ENCODE measurements at places on chromosomes 6 and 20.

DNA sequence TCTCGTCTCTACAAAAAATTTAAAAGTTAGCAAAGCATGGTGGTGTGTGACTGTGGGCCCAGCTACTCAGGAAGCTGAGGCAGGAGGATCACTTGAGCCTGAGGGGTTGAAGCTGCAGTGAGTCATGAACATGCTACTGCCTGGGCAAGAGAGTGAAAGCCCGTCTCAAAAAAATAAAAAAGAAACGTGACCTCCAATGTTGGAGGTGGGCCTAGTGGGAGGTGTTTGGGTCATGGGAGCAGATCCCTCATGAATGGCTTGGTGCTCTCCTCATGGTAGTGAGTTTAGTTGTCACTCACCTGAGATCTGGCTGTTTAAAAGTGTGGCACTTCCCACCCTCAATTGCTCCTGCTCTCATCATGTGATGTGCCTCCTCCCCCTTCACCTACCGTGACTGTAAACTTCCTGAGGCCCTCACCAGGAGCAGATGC lies 24.3 kb downstream of the RBL1 start:
- no peak for DNase-seq

DNA sequence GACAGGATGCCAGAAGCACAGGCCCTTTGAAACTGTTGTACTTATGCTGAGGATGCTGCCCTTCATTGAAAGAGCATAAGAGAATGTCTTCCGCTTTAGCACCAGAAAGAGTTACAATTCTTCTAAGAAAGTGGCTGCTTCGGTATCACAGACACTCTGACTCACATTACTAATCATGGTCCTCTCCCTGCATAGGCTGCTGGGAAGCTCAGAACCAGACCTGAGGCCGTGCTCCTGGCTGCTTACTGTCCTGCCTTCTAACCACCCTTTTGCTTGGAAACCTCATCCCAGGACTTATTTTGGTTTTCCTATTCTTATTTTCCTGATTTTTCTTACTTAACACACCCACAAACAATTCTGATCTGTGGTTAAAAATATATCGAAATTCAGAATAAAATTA lies 22.9 kb downstream of the LYRM4 start:
- no peak for DNase-seq

GRCh38 chr6:31620586-31621319 lies at the start of gene PRRC2A:
PRRC2A (plus strand) TSS chr6:31620715; CDS start chr6:31622790, 2,075 bp downstream.
- DNase-seq: peak; percentile 87

- DNase-seq: no peak
Observed at GRCh38 chr6:163218361-163218894, 196.1 kb upstream of the QKI start.

- DNase-seq: peak; percentile 18
Observed at GRCh38 chr20:40335437-40335836, 353.6 kb downstream of the MAFB start.

GRCh38 chr6:45423111-45423823 lies 45.5 kb upstream of the SUPT3H start:
- DNase-seq: peak; percentile 71

GRCh38 chr6:3039384-3039783 lies 28.9 kb upstream of the RIPK1 start:
- DNase-seq: no peak

- no peak for DNase-seq
Observed at GRCh38 chr6:45417436-45417835, 39.7 kb upstream of the SUPT3H start.

DNA sequence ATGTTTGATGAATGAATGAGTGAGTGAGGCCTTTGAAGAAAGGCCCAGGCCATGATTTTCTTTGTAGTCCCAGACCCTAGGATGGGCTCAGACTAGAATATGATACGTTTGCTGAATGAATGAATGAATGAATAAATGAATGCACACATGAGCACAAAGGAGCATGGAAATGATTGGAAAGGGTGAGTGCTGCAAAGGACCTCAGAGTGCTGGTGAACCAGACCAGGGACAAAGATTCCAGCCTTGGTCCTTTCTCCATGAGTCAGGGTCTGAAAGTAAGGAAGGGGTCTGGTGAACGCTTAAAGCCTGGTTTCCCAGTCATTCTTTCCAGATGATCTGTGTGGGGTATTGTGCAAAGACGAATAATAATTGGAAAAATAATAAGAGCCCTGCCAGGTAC lies 40.0 kb upstream of the MRPS18A start:
- DNase-seq: no peak

DNA sequence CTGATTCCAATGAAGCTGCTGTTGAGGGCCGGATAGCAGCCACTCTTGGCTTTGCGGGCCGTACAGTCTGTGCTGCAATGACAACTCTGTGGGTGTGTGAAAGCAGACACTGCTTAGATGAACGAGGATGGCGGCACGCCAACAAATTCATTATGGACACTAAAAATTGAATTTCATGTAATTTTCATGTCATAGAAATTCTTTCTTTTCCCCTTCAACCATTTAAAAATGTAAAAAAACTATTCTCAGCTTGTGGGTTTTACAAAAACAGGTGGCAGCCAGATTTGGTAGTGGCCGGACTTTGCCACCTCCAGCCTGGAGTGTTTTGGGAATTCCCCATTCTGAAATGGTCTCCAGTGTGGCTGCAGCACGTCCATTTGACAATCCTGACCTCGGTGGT lies 26.0 kb downstream of the MAS1 start:
- DNase-seq: no peak

- DNase-seq: peak; percentile 35
Observed at GRCh38 chr6:43698584-43699349, 11.2 kb upstream of the MRPS18A start.

DNA sequence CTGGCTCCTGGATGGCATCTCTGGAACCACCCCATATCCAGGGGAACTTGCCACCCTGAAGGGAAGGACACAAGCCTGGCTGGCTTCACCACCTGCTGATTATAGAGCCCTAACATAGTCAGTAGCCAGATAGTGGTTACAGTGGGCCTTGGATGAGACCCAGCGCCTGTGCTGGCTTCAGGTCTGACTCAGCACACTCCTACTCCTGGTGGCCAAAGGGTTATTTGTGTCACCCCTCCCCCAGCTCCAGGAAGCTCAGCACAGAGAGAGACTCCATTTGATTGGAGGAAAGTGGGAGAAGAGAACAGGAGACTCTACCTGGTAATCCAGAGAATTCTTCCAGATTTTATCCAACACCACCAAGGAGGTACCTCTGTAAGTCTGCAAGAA lies 12.8 kb downstream of the SNX14 start:
- no peak for DNase-seq

DNA sequence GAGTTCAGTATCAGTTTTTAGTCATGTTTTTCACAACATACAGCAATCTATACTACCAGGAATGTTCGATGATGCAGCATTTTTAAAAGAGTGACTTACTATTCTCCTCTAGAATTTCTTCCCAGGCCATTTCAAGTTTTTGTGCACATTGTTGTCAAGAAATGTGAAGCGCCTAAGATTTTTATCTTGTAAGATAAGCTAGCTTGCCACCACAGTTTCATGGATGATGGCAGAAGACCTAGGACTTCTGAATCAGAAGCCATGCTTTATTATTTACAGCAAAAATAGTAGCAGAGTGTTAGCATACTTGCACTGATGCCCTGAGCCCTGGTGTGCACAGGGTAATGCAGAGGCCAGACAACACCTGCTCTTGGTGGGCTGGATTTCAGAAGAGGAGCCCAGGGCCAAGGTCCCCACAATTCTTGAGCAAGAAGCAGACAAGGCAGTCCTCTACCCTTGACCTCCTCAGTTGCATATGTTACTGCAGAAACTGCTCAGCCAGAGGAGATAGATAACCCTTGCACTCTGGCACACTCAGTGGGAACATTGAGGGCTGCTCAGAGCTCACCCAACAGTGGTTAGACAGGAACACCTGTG lies 99.2 kb downstream of the QKI start:
- DNase-seq: no peak

DNA sequence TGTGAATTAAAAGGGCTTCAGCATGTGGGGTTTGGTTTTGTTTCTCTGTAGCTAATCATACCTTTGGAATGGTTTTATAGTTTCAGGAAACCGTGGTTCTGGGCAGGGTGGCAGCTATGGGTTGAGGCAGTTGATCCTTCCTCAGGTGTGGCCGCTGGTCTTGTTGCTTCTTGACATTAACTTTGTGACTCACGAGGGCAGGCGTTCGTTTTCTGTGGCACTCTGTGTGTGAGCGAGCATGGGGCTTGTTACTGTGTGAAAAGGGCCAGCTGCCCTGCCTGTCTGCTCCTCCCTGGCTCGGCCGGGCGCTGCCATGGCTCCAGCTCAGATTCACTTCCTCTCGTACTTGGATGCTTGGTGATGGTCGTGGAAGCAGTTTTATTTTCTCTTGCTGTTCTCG lies 16.2 kb downstream of the DNAJC5 start:
- no peak for DNase-seq

DNA sequence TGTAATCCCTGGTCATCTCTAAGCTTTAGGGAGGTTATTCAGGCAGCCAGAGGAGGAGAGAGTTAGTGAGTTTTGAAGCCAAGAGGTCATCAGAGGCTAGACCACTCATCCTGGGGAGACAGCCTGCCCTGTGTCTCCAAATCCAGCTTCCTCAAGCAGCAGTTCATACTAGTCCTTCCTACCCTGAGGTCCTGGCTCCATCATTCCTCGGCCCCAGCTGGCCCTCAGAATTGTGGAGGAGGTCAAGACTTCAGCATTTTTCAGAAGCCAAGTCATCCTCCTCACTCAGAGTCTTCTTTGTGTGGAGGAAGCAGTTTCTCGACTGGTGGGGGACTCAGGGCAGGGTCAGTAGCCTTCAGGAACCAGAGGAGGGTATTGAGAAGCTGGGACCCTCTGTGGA lies 12.4 kb upstream of the KIAA1755 start:
- no peak for DNase-seq

GRCh38 chr20:47362361-47363219 lies 6.1 kb upstream of the ZMYND8 start:
- no peak for DNase-seq

GRCh38 chr6:51459958-51460357 lies 627.5 kb downstream of the PKHD1 start:
- DNase-seq: no peak

GRCh38 chr20:16666272-16666671 lies 63.6 kb upstream of the SNRPB2 start:
- no peak for DNase-seq

DNA sequence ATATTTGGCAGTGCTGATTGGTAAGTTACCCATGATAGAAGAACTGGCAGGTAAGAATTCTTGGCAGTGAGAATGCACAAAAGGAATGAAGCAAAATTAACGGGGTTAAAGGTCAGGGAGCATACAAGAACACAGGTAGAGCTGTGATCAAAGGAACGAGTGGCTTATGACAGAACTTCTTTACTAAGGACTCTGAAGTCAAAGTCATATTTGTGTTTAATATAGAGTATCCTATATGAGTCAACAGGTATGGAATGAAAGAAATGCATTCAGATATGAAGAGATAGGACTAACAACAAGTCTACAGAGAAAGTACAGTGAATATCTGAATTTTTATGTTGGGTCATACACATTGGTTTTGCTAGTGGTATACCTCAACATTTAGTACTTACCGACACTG lies 209.0 kb upstream of the CITED2 start:
- no peak for DNase-seq

DNA sequence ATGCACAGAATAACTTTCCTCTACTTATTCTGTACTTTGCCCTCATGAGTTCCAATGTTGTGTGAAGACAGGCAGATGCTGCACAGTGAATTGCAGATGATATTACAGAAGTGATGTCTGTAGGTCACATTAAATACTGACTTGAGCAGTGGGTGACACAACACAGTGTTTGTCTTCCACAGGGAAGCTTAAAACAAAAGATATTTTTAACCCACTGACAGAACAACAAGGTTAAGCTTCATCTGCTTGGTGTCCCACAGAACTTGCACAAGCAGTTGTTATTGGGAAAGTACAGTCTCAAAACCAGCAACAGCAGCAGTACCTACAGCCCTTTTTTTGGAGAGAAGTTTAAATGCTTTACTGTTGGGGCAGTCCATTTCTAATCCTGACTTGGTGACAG lies 10.5 kb downstream of the SUMO4 start:
- no peak for DNase-seq

DNA sequence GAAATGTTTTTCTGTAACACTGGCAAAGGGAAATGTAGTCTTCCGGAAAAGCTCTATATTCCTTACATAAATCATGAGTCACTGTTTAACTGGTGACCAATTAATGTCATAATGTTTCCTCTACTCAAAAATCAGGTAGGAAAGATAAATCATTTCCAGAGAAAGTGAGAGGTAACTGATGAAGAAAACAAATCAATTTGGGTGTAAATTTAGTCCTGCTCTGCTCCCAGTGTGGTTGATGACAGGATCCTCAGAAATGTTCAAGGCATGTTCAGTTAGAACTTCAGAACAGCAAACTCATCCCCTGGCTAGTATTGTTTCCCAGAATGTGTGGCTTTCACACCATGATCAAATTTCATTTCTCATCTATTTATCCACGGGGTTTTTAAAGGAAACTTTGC lies 38.8 kb upstream of the SPACA1 start:
- DNase-seq: no peak

Data from retina (tissue), 1 donor.